Central memory CD4-positive, alpha-beta T cell (primary cell): ENCODE measurements at places on chromosomes 3 and 15.

DNA sequence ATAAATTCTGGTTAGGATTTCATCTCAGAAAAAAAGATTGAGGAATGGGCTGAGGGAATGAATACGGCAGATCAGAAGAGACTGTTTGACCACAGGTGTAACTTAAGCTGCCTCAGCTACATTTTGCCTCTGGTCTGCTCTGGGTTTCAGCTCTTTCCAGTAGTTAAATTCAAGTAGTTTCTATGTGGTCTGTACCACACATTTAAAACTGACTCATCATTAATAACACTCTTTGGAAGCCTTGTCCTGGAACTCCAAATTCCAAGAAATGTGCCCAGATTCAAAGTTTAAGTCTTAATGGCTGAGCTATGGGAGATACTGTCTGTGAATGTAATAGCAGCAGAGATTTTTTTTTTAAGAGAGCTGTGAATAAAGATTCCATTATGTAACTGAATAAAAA is 133.1 kb upstream of the IGSF10 start:
- DNase-seq, result no peak

DNA sequence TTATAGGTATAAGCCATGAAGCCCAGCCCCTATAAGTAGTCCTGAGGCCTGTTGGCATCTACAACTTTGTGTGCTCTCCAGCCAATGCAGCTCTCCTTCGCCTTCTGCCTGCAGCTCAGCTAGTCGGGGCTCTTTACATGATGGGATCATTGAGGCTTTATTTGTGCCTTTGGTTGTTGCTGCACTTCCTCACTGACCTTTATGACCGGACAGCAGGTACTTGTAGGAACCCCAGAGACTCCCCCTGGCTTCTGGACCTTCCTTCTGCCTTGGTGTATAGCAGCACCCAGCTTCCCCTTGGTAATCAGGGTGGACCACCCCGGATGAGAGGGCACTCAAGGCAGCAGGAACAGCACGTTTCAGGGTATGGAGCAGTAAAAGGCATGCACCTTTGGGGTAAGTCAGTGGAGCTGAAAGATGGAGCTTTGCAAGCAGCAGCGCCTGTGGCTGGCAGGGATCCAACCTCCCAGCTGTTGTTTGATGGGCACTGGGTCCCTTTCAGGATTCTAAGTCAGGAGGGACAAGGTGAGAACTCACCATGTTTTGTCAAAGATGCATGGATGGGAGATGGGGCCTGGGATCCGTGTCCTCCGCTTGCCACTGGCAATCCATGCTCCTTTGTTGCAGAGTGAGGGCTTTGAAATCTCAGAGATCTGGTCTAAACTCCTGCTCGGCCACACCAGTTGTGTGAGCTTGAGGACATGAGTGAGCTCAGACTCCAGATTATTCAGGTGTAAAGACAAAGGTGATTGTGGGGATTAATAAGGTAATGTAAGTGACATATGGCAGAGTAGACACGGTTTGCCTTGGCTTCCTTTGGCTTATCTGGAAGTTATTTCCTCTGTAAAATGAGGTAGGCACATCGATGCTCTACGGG is 65.1 kb upstream of the KLF13 start:
- DNase-seq, result no peak

DNA sequence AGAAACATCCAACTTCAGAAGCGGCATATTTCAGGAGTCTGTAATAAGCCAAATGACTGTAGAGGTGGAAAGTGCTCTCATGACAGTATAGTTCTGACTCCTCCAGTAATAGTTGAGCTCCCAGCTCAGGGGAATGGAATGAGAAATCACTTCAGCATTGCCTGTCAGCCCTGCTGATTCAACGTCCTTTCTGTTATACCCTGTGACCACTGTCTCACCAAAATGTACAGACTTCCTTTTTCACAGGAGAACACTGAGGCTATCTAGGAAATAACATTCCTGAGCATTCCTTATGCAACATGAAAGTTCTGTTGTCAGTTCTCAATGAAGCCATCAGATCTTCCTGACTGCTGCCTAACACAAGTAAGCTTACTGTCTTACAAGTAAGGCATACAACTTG is 284.5 kb upstream of the MME start:
- no peak for DNase-seq

DNA sequence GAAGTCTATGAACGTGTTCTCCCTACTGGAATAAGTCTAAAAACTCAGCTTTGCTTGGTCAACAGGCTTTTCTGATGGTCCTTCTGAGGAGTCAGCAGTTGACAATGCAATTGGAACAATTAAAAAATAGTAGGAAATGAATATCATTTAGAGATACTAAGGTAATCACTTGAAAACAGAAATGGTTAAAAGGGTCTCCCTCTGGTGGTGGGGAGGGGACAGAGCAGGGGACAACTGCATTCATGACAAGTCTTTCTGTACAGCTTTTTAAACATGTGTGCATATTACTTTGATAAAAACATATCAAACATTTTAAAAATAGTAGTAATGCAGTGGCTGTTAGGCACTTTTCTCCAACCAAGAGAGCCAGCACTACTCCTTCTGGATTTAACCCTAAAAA is 119.9 kb upstream of the FHIT start:
- DNase-seq, result no peak

- no peak for DNase-seq
These were observed 156.0 kb upstream of the MCTP2 start for GRCh38 chr15:94075349-94075748.

DNA sequence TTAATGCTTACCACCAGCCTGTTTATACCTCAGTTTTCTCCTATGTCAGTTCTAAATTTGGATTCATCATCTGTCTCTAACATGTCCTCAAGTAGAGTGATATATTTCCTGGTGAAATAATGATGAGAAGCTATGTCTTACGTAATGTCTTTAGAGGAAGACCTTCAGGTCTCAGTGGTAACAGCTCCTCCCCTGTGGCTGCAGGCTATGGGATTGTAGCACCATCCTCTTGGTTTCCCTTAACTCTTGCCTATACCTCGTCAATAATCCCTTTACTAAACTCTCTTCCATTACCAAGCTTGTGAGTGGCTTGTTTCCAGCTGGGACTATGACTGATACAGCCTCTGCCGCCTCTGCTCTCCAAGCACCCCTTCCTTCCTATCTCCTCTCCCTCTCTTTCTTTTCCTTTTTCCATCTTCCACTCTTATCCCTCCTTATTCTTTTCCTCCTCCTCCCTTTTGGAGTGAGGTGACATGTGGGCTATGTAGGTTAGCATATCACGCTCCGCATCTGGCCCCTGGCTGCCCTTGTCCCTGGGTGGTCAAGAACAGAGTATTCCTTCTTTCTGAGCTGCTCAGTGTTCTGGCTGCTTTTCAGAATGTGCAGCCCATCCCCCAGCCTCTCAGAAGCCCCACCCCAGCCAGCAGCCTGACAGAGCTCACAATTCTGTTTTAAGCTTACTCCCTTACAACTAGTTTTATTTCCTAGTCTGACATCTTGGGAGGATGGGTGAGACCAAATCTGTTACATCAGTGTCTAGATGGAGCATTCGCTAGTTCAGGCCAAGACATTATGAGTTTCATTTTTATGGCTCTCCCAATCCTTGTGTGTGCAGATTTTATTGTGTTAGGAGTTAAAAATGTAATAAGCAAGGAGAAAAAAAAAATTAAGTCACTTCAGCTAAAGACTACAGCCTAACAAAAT is 75.0 kb upstream of the RNU6-1 start:
- DNase-seq, result no peak

- no peak for DNase-seq
These were observed 130.4 kb upstream of the SMAD3 start for GRCh38 chr15:66934868-66935520.
